ENCODE measurements at places on chromosomes 2 and 18. TPM values are rescaled to one million over a fixed set of nuclear protein-coding genes. Genes with fewer than 3 reads are reported as not detected.

Gene SMYD1
- not detected for total RNA-seq

GRCh38 chr2:36741188-36741837 lies 44.8 kb downstream of the VIT start:
- no peak for DNase-seq

DNA sequence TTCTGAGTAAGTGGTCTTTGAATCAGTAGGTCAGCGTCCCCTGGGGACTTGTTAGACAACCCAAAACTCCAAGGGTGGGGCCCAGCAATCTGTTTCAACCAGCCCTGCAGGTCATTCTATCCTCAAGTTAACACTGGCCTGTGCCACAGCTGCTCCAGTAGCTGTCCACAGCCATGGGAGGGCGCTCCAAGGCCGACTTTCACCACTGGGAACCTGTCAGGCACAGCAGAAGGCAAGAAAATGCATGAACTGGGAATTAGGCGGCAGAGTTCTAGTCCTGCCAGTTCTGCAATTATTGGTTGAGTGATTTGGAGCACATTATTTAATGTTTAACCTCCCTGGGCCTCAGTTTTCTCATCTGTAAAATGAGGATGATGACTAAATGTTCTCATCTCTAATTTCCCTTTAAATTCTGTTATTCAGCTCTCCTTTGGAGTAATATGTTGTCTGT lies 17.4 kb upstream of the MRPL33 start:
- DNase-seq = peak; percentile 92

GRCh38 chr2:189249901-189250300 lies 70.3 kb upstream of the COL5A2 start:
- no peak for DNase-seq

Gene HAUS1
- total RNA-seq = 59.4 TPM

DNA sequence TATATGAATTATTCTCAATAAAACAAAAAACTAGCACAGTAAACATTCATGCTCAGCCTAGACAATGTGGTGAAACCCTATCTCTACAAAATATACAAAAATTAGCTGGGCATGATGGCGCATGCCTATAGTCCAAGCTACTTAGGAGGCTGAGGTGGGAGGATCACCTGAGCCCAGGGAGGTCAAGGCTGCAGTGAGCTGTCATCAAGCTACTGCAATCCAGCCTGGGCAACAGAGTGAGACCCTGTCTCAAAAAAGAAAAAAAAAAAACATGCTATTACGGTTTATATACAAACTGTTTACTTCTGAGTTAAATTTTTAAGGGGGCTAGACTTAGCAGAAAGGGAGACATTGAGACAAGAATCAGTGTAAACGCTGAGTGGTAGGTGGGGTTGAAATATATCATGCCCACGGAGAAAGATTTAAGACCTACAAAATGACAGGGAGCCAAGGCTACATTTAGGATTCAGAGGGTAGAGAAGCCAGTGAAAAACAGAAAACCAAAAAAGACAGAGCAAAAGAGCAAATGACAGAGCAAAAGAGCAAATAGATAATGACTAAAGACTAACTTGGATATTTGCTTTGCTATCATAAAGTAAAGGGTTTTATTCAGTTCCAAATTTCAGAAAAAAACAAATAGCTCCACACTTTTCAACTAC lies 7.5 kb downstream of the TTC32 start:
- DNase-seq = no peak

Gene FLACC1
- 0.84 TPM for total RNA-seq

DNA sequence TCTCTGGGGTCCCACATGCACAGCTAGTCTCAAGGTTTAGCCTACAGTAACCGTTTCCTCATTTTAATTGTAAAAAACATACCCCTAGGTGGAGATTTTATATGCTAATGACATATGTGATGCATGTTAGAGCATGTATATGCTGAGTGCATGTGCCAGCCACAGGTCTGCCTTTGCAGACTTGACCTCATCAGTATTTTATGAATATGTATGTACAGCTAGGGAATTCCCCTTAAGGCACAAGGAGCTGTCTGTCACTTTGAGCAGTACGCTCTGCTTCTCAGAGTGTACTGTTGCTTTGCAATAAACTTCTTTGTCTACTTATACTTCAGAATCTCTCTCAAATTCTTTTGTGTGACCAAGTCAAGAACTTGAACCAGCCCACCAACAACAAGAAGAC lies 131.2 kb upstream of the ERBB4 start:
- DNase-seq = no peak

GRCh38 chr2:6452702-6453481 lies 412.8 kb downstream of the CMPK2 start:
- no peak for DNase-seq

- no peak for DNase-seq
Measured at GRCh38 chr18:5268874-5269273, 26.7 kb downstream of the ZBTB14 start.

Gene LIMS3
- 2.1 TPM for total RNA-seq

DNA sequence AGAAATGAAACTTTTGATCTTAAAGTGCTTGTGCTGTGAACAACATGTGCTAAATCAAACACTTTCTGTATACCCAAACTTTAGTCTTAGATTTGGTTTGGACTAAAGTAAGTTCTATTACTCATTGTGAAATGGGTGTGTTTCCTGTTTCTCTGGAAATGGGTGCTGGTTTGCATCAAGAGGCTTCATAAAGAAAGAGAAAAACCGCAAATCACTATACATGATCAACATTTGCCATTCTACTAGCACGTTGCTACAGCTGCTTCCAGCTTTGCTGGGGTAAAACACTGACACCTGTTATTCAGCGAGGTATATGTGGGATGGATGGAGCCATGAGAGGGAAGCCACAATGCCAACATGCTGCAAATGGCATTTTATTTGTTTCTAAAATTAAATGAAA lies 547.0 kb upstream of the ACVR2A start:
- peak; percentile 45 for DNase-seq

DNA sequence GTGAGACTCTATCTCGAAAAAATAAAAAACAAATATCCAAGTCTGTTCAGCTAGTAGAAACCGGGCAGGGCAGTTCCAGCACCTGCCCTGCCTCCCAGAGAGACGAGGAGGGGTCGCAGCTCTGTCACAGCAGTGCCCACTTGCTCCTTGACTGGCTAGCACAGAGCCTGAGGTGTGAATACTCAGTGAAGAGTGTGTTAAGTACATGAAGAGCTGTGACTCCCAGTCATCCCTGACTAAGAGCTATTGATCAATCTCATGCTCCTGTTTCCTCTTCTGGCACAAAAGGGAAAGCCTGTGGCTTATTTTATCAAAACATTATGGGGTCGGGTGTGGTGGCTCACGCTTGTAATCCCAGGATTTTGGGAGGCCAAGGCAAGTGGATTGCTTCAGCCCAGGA lies 83.0 kb upstream of the FZD7 start:
- no peak for DNase-seq

Gene LIPG
- total RNA-seq = 0.22 TPM

GRCh38 chr18:35355140-35355618 lies 11.0 kb upstream of the ZNF24 start:
- peak; percentile 68 for DNase-seq

Gene RUFY4
- total RNA-seq = 1.2 TPM

Gene TMEFF2
- total RNA-seq = not detected

DNA sequence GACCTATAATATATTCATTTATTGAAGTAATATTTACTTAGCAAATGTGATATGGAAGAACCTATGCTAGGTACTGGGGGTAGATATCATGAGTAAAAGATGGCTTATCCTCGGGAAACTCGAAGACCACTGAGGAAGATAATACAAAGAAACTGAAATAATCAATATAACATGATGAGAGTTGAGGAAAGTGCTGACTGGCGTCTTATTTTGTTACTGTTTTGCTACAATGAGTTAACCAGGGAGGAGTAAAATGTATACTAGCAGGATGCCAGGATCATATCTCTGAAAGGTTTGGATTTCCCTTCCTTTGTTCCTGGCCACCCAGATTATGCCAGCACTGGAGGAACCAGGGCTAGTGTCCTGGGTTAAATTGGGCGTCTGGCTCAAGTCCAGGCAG lies 111.7 kb upstream of the SPATS2L start:
- no peak for DNase-seq
